Activated CD4-positive, alpha-beta T cell treated with anti-CD3 and anti-CD28 coated beads, Interleukin-2, Interleukin-4, amounts not matched to agents 100 ng/mL and 50 ng/mL, durations not matched to agents 16 hours and 8 hours (primary cell): ENCODE measurements at places on chromosomes 13 and 19.

GRCh38 chr13:111040830-111041229, 74.3 kb upstream of the ARHGEF7 start:
- no peak for DNase-seq

GRCh38 chr13:81596224-81596753, 1255.4 kb upstream of the SPRY2 start:
- no peak for DNase-seq

GRCh38 chr19:34230820-34231219, 23.5 kb upstream of the GARRE1 start:
- no peak for DNase-seq

- DNase-seq: no peak
Observed at GRCh38 chr19:33630880-33631608, 9.3 kb downstream of the CHST8 start.

DNA sequence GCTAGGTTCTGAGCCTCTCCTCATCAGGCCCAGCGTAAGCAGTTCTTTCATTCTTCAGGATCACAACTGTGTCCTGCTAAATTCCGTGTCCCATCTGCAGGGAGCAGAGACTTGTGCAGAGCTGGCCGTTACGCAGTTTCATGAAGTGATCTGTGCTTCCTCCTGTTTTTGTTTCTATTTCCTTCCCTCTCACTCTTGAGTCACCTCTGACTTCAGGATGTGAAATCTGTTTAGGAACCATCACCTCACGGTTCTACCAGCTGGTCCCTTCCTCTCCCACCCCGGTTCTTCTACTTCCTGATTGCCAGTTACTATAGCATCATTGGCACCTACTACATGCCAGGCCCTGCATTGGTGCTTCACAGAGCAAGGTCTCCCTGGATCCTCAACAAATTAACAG, 8.5 kb downstream of the MAU2 start:
- DNase-seq: no peak

DNA sequence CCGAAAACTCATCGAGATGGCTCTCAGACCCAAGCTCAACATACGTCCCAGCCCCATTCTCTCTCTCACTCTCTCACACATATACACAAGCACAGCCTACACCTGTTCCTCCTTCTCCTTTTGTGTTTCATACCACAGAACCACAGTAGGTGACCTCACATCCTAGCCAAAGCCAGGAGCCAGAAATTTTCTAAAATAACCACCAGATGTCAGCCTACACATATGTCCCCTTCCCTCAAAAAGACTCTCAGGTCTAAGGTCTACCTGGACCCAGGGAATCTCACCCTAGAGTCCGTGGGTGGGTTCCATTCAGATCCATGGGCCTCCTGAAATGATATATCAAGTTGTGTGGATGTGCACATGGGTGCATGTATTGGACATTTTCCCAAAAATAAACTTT, 104.2 kb upstream of the IPO5 start:
- peak; percentile 2 for DNase-seq

- no peak for DNase-seq
Observed at GRCh38 chr13:100304229-100304628, 215.3 kb downstream of the PCCA start.

DNA sequence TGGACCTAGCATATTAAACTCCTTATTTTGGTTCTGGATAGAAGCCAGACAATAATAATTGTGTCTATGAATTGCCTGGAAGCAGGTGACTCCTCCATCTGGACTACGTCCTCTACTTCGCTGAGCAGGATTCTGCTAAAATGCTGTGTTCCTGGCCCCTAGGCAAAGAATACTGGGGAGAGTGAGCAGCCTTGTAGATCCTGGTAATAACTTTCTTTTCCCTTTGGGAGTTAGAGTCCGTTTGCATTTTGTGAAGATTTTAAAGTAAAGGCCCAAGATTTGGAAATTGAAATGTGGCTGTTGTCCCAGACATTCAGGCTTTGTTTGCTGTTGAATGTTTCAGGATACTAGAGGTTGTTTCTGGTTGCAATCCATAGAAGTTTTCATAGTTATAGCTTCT, 511.9 kb upstream of the KLF12 start:
- no peak for DNase-seq

DNA sequence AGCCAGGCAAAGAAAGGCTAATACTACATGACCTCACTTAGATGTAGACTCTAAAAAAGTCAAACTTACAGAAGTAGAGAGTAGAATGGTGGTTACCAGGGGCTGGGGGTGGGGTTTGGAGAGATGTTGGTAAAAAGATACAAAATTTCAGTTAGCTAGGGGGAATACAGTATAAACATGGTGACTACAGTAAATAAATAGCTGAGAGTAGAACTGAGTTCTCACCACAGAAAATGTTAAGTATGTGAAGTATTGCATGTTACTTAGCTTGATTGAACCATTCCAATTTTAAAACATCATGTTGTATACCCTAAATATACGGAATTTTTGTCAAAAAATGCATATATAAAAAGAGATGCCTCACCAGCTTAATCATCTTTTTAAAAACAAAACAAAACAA, 67.5 kb upstream of the DOCK9 start:
- no peak for DNase-seq

DNA sequence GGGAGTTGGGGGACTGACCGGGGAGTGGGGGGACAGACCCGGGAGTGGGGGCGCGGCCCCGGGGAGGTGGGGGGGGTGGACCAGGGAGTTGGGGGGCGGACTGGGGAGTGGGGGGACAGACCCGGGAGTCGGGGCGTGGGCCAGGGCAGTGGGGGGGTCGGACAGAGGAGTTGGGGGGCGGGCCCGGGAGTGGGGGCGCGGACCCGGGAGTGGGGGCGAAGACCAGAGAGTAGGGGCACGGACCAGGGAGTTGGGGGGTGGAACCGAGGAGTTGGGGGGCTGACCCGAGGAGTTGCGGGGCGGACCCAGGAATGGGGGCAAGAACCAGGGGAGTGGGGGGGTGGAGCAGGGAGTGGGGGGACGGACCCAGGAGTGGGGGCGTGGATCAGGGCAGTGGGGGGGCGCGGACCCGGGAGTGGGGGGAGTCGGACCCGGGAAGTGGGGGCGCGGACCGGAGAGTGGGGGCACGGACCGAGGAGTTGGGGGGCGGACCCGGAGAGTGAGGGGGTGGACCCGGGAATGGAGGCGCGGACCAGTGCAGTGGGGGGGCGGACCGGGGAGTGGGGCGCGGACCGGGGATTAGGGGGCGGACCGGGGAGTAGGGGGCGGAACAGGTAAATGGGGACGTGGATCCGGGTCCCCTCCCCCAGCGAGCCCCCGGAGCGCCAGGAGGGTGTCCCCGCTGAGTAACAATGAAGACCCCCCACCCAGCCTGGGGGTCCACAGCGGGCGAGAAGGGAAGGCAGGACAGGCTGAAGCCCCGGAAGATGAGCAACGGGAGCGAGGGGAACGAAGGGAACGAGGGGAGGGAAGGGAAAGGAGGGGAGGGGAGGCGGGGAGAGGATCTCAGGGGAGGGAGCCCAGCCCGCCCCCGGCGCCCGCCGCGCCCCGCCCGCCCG, 589 bp downstream of the R3HDM4 start:
- DNase-seq: no peak

DNA sequence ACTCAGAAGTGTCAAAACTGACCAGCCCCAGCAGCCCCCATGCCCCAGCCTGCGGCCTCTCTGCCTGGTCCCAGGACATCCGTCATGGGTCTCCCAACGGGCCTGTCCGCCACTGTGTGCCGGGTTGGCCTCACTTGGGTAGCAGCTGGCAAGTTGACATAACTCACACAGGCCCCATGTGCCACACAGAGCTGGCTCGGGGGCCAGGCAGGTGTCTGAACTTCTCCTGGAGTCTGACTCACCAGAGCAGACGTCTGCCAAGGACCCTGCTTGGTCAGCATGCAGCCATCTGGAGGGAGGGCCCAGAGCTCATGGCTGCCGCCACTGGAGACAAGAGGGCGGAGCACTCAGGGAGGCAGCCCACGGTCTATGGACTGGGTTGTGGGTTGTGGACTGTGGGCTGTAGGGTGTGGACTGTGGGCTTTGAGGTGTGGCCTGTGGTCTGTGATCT, 32.0 kb upstream of the TMEM255B start:
- no peak for DNase-seq

- no peak for DNase-seq
Observed at GRCh38 chr19:18147396-18147795, 5.6 kb upstream of the PIK3R2 start.

DNA sequence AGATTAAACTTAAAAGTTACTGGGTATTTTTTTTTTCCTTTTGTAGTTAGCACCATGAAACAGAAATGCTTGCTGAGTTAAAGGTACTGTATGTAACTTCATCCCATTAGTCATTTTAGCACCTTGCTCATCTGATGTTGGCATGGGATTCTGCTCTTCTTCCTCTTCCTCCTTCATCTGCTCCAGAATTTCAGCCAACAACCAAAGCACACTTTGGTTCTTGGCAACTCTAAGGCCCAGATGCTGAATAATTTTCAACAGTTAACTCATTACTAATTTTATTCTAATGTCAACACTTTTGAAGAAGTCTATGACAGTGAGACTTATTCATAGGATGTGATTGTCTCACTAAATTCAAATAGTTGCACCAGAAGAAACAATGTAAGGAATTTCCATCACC, 359.2 kb downstream of the KCTD12 start:
- no peak for DNase-seq

DNA sequence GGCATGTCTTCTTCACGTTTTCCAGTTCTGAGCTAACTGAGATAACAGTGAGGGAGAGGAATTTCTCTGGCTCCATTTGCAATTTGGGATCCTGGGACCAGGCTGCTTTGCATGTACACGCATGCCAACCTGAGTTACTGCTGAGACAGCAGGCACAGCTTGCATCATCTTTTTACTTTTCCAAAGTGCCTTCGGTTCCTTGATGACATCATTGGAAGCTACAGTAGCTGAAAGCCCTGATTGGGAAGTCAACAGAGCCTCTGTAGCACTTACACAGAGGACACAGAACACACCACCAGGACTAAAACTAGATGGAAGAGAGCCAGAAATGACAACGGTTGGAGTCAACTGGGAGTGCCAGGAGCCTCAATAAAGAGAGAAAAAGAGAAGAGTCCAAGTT, 399.1 kb upstream of the GPC6 start:
- no peak for DNase-seq
